ENCODE measurements at places on chromosomes 12 and 14.

DNA sequence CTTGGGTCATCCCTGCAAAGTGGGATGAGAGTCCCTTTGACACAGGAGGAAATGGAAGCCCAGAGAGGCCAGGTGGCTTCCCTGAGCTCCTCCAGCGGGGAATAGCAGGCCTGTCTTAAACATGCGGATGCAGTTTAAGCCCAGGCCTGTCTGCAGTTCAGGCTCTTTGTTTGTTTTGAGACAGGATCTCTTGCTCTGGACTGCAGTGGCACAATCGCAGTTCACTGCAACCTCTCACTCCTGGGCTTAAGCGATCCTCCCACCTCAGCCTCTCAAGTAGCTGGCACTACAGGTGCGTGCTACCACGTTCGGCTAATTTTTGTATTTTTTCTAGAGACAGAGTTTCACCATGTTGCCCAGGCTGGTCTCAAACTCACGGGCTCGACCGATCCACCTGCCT, 3.5 kb downstream of the TRPV4 start:
- no peak for DNase-seq

DNA sequence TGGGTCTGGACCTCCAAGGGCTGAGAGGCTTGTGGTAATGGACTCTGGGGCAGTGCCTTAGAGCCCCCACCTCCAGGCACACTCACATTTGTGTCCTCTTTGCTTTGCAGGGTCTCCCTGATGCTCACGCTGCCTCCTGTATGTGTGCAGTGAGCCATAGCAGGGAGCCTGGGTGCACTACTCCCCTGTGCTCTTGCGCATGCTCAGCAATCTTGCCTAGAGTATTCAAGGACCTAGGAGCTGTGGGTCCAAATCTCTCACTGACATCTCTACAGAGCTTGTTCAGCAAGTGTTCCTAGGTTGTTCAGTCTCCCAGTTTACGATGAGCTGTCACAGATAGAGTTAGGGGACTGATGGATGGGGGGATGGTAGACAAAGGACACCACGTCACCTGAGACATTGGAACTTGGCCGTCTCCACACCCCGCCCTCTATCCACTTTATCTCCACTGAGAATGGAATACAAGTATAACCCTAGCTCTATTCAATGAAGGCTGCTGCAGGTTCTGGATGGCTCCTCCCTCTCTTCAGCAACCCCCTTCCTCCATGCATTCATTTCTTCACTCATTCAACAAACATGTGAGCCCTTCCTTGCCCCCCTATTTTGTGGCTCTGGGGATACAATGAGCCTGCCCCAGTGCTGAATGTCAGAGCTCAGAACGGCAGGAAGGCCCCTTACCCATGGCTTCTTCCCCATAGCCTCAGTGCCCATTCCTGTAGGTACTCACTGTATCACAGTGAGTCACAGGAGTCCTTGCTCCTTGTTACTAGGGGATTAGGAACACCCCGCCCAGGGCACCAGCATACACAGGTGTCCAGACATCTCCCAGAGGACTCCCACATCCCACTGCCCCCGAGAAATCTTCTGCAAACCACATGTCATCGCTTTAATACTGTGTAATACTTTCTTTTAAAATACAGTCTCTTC, 31.2 kb downstream of the FIGNL2 start:
- DNase-seq, result no peak

GRCh38 chr12:27396216-27396815, 50.2 kb upstream of the SMCO2 start:
- DNase-seq, result no peak

GRCh38 chr14:100323942-100324307, 786 bp downstream of the SLC25A47 start:
- no peak for DNase-seq

DNA sequence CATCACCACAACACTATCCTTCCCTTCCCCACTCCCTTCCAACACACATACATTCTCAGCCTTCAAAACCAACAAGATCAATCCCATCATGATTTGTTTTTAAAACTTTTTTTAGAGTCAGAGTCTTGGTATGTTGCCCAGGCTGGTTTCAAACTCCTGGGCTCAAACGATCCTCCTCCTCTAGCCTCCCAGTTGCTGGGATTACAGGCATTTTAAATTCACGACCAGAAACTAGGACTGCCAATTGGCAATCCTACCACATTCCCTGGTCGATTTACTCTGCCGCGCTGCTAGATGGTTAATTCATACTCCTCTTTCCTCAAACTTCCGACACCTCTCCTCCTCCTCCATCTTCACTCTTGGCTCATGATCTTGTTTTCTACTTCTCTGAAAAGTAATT, 37.5 kb upstream of the TMCC3 start:
- no peak for DNase-seq

DNA sequence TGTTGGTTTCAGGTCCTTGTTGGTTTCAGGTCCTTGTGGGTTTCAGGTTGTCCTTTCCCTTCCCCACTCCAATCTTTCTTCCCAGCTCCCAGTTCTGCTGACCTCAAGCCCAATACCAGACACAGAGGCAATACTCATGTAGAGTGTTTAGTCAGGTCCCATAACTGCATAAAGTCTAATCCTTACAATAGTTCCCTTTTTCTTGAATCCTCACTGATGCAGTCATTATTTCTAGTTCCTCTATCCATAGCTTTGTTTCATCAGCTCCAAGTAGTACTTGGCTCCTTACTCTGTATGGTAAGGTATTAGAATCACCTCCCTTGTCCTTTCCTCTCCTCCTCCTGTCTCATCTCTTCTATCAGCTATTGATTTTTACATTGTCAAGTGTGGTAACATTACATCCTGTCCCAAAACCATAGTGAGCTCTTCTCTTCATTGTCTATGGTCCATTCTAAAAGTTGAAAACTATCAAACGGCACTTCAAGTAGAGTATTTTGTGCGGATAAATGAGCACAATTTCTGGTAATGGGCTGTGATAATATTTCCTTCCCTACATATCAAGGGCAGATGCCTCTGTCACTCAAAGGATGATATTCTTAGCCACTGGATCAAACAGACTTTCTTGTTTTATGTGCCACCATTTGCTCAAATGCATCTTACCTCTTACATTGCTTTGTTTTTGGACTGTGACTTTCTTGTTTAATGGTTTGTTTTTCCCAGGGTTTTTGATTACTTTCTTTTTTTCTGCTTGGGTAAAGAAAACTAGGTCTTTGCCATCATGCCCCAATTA, 57.2 kb upstream of the JDP2 start:
- DNase-seq, result no peak

DNA sequence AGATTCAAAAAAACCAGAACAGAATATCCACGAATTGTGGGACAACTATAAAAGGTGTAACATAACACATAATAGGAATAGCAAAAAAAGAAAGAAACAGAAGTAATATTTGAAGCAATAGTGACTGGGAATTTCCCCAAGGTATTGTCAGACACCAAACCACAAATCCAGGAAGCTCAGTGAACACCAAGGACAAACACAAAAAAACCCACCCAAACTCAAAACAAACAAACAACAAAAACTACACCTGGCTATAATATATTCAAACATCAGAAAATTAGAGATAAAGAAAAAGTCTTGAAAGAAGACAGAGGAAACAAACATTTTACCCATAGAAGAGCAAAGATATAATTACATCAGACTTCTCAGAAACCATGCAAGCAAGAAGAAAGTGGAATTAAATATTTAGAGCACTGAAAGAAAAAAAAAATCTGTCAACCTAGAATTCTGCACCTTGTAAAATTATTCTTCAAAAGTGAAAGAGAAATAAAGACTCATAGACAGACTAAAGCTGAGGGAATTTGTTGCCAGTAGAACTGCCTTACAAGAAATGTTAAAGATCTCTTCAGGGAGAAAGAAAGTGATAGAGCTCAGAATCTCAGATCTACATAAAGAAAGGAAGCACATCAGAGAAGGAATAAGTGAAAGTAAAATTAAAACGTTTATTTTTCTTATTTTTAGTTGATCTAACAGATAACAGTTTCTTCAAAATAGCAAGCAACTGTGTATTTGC, 12.1 kb upstream of the HMGA2 start:
- DNase-seq, result no peak

GRCh38 chr12:581321-581720, 81.9 kb downstream of the NINJ2 start:
- DNase-seq, result no peak

GRCh38 chr12:12722435-12723148, 5.4 kb downstream of the CDKN1B start:
- DNase-seq, result no peak

- no peak for DNase-seq
Measured at GRCh38 chr12:44544018-44544417, 332.1 kb downstream of the NELL2 start.

DNA sequence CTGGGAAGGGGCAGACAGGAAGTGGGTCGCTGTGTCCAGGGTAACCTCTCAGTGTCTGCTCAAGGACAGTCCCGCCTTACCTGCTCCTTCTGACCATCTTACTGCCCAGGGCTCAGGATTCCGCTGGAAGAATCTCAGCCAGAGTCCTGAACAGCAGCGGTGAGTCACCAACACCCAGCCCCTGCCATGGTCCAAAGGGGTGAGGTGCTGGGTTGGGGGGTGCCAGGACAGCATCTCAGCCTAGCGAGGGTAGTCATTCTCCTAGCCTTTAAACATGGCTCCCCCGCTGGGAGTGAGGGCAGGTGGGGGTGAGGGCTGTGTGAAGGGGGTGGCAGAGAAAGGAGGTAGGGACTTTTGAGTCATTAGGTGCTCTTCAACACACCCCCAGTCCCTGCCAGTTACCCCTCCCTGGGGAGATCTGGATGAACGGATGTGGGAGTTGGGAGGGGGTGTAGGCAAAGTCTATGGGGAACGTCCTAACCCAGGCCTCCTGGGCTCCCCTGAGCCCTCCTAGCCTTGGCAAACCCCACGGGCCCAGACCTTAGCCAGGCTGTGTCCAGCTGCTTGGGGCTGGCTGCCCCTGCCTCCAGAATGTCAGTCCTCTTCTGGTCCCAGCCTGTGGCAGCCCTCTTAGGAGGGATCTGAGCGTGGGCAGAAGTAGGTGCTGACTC, 2.5 kb downstream of the TAMALIN start:
- DNase-seq, result no peak

DNA sequence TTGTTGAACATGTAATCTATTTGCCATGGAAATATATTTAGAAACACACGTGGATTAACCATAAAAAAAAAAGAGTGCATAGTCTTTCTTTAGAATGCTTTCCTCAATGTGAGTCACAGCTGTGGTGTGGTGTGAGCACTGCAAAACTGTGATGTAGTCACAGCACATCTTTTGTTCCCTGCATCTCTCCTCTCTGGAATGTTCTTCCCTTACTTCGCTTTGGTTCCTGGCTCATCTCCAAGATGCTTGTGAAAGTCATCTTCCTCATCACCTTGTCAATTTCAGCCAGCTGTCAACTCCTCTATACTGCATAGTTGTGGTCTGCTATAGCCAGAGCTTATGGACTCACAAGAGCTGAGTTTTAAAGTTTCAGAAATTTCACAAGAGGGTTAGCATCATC, 60.2 kb downstream of the STAB2 start:
- no peak for DNase-seq

GRCh38 chr12:114400361-114400811, 5.6 kb downstream of the TBX5 start:
- no peak for DNase-seq

DNA sequence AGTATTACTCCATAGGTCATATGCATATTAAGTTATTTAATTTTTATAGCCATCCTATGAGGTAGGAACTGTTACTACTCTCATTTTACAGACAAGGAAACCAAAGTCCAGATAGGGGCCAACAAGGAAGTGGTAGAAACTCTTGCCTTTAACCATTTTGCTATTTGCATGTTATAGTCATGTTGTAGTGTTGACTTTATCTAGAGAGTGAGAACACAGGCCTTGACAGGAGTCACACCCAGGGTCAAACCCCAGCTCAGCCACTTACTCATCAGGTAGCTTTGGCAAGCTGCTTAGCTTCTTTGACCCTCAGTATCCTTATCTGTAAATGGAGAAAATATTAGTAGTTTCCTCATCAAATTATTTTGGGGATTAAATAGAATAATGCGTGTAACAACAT, 156.2 kb downstream of the CAND1 start:
- no peak for DNase-seq
